HT-29 (cell line): ENCODE measurements at places on chromosomes 5 and 9. TPM values are rescaled to one million over a fixed set of nuclear protein-coding genes. Genes with fewer than 3 reads are reported as not detected.

The PALM2AKAP2 gene
- total RNA-seq = not detected in 2 replicates

The PCDHGB5 gene
- not detected in 2 replicates for total RNA-seq

DNA sequence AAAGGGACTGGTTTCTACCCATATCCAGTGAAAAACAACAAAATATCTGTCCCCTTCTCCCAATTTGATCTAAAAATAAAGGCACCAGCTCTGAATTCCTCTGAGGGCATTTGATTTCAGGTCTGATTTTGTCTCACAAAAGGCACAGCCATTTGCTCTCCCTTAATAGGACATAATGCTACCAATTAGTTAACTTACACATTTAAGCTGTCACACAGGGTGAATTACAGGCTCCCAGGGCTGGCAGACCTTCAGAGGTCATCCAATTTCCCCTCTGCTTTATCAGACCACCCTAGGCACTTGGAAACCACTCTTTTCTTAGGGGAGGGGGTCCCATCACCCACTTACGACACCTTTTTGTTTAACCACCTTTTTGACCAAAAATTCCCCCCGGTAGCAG, 319.9 kb downstream of the SPOCK1 start:
- no peak for DNase-seq

The FOXD4L6 gene
- total RNA-seq = 0.03 TPM in 1 of 2 replicates, not detected in the other

GRCh38 chr9:89052470-89053097, 61.3 kb downstream of the S1PR3 start:
- no peak for DNase-seq

The TRIM14 gene
- total RNA-seq = 31.2 and 34.2 TPM in 2 replicates

The C1QTNF2 gene
- total RNA-seq = 0.18 TPM in 1 of 2 replicates, not detected in the other

The RNF183 gene
- 6.1 and 7.1 TPM in 2 replicates for total RNA-seq

The SPATA6L gene
- 6.3 and 9.3 TPM in 2 replicates for total RNA-seq

DNA sequence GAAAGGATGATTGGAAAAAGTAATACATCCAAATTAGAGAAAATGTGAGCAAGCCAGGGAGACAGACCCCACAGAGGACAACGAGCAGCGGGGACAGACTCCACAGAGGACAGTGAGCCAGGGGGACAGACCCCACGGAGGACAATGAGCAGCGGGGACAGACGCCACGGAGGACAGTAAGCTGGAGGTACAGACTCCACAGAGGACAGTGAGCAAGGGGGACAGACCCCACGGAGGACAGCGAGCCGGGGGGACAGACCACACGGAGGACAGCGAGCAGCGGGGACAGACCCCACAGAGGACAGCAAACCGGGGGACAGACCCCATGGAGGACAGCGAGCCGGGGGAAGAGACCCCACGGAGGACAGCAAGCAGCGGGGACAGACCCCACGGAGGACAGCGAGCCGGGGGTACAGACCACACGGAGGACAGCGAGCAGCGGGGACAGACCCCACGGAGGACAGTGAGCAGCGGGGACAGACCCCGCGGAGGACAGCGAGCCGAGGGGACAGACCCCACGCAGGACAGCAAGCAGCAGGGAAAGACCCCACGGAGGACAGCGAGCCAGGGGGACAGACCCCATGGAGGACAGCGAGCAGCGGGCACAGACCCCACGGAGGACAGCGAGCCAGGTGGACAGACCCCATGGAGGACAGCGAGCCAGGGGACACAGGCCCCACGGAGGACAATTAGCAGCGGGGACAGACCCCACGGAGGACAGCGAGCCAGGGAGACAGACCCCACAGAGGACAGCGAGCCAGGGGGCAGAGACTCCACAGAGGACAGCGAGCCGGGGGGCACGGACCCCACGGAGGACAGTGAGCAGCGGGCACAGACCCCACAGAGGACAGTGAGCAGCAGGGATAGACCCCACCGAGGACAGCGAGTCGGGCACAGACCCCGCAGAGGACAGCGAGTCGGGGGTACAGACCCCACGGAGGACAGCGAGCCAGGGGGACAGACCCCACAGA, 1.9 kb upstream of the ZDHHC11 start:
- DNase-seq = no peak
